Activated CD4-positive, alpha-beta T cell treated with anti-CD3 and anti-CD28 coated beads, Interleukin-2, amount 50 U/mL, for 16 hours (primary cell): ENCODE measurements at places on chromosomes 1 and 21.

GRCh38 chr1:24134376-24134775 lies 8.6 kb downstream of the IL22RA1 start:
- no peak for DNase-seq

GRCh38 chr1:154398678-154399077 lies 6.5 kb upstream of the IL6R start:
- DNase-seq: no peak

DNA sequence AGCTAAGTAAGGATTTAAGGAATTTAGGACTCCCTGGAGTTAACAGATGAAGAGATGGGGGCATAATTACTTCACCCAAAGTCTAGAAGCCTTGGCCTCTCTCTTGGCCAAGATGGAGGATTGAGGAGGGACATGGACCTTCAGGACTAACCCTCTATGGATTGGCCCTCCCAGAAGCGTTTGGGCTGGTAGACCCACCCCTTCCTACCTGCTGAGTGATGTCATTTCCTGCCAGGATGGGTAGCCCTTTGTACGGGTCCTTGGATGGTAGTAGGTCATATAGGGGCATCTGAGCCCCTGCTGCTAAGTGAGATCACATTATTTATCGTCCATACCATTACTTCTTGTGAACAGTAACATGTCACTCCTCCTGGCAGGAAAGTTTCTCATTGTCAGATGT lies 17.7 kb downstream of the LURAP1 start:
- no peak for DNase-seq

GRCh38 chr1:81876901-81877733 lies 76.4 kb downstream of the ADGRL2 start:
- no peak for DNase-seq

DNA sequence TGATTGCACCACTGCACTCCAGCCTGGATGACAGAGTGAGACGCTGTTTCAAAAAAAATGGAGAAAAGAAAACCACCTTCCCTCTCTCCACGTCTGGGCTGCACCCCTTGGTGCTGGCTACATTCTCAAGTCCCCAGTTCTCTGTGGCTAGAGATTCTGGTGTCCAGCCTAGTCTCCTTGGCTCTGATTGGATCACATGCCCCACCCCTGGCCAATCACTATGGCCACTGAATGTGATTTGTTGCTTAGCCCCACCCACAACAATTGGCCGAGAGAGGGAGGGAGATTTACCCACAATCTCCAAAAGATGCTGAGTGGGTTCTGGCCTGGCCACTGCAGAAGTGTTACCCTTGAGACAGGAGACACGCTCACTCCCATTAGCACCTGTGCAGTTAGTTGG lies 39.4 kb downstream of the FHAD1 start:
- DNase-seq: no peak

- no peak for DNase-seq
Observed at GRCh38 chr1:3618531-3618880, 6.3 kb upstream of the TPRG1L start.

- no peak for DNase-seq
Observed at GRCh38 chr1:200675588-200675852, 5.8 kb upstream of the DDX59 start.

DNA sequence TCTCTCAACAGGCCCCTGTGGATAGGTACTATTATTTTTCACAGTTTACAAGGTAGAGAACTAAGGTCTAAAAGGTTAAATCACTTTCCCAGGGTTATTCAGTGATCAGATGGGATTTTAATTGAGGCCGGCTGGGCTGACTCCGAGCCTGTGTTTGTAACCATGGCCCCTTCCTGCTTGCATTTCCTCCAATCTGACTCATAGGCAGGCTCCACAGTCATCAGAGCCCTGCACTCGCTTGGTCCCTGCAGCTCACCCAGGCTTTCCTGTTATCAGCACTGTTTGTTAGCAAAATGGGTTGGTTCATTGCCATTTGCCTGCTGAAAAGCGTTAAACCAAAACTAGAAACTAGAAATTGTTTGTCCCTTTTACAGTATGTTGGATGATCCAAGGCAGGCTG lies 41.4 kb upstream of the LMX1A start:
- peak; percentile 39 for DNase-seq

GRCh38 chr1:84433258-84434080 lies 35.2 kb downstream of the DNASE2B start:
- DNase-seq: peak; percentile 74

GRCh38 chr21:24025101-24025500 lies 1582.2 kb downstream of the MRPL39 start:
- DNase-seq: no peak

DNA sequence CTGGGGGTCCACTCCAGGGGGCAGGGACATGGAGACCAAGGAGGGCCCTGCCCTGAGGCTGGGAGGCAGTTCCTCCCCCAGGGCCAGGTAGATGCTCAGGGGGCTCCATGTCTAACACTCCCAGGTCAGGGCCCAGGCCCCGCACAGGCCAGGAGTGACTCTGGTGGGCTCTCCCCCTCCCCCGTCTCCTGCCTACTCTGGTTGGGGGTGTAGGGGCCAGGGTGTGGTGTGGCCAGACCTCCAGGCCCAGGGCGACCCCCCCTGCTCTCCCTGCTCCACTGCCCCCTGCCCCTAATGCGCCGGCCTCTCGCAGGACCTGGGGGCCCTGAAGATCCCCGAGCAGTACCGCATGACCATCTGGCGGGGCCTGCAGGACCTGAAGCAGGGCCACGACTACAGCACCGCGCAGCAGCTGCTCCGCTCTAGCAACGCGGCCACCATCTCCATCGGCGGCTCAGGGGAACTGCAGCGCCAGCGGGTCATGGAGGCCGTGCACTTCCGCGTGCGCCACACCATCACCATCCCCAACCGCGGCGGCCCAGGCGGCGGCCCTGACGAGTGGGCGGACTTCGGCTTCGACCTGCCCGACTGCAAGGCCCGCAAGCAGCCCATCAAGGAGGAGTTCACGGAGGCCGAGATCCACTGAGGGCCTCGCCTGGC lies 19.7 kb upstream of the CCDC27 start:
- DNase-seq: no peak

DNA sequence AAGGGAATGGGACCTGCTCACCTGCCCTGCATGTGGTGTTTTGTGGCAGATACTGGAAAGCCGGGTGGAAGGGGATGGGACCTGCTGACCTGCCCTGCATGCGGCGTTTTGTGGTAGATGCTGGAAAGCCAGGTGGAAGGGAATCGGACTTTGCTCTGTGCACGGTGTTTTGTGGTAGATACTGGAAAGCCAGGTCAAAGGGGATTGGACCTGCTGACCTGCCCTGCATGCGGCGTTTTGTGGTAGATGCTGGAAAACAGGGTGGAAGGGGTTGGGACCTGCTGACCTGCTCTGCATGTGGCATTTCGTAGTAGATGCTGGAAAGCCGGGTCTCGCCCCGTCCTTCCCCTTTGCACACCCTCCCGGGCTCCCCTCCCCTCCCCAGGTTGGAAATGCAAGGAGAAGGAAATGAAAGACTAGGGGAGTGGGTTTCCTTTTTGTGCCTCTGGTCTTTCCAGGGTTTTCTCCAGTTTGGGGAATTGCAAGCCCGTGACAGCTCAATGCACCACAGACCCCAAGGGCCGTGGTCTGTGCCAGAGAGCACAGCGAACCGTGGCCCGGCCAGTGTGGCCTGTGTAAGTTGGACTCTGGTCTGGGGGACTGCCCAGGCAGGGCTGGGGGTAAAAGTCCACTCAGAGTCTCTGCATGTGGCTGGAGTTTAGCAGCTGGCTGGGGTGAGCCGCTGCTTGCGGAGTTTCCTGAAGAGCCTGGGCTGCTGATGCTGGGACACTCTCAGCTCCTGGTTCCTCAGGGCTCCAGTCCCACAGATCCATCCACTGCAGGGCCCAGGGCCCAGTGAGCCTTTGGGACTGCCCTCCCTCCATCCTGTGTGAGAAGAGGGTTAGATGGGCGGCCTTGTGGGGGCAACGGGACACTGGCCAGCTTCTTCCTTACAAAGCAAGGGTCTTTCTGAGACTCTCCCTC lies 105.5 kb downstream of the CRYAA start:
- no peak for DNase-seq

- DNase-seq: no peak
Observed at GRCh38 chr1:89898695-89899470, 78.1 kb downstream of the LRRC8D start.

DNA sequence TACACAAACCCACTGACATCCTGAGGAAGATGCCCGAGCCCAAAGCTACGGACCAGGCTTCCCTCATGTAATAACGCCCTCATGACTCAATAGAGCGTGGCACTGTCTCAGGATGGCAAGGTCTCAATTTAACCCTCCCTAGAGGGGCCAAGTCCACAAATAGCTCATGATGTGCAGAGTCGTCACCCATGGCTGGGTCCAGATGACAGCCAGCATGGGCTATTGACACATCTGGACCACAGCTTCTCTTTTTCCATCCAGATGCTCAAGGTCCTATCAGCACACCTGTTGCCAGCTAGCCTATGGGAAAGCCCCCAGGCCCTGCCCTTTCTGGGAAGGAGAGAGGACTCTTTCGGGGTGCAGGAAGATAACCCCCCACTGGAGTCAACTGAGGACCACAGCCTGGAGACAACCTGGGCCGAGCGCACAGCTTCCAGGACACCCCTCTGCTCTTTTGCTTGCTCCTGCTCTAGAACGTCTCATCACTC lies 2.8 kb downstream of the LAPTM5 start:
- DNase-seq: peak; percentile 52

DNA sequence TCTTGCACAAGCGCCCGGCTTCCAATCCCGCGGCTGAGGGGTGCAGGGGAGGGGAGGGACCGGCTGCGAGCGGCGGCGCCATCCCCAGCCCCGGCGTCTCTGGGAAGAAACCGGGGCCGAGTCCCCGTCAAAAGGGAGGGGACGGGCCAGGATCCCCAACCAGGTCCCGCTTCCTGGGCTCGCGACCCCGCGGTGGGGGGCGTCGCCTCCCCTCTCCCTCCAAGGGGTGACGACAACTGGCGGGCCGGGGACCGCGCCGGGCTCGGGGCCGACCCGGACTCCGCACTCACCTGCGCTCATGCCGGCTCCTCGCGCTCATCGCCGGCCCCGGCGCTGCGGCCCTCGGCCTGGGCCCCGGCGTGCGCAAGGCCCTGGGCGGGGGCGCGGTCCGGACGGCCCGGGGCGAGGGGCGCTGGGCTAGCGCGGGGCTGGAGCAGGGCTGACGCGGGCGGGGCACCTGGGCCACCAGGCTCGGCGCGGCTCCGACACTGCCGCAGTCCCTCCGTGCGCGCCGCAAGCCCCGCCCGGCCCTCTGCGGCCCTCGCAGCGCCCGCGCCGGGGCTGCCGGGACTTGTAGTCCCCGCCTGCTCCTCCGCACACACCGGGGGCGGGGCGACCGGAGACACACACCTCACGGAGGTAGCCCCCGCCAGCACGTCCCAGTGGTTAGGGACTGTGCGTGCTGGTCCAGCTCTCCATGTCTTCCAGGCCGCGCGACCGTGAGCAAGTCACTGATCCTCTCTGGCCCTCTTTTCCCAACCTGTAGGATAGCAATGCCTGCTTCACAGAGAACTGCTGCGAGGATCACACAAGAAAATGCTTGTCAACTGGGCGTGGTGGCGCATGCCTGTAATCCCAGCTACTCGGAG lies at the start of gene ATP13A2:
ATP13A2 (minus strand) TSS at position 490 of the 869 bp plus-strand sequence; CDS start at position 300, 190 bp downstream.
- peak; percentile 83 for DNase-seq

DNA sequence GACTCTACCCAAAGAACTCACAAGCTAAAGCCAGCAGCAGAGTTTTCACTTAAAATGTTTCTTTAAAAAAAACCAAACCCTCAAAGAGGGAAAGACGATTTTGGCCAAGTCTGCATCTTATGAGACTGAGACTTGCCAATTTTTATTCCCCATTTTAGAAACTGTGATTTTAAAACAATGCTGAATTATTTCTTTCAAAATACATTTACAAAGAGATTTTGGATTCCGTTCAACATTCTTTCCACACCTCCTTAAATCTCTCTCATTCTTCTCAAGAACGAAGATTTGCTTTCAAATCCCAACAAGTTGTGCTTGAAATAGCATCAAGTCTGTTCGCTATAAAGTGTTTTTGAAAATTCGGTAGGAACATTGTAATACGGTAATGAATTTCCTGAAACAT lies 133.9 kb upstream of the VANGL1 start:
- DNase-seq: no peak

DNA sequence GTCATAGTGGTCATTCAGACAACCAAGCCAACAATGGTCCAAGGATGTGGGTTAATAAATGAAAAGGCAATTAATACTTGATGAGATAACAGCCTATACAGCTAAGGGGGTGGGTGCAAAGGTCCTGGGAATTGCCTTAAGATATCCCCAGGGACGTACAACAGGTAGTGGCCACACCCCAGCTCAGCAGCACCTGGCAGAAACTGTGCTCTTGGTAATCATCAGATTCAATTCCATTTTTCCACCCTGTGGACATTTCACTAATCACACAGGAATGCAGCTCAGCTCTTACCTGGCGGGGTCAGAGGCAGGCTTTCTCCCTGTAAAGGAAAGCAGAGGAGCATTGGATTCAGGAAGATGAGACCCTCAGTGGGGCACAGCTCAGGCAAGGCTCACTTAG lies 32.9 kb downstream of the FCRL5 start:
- no peak for DNase-seq

DNA sequence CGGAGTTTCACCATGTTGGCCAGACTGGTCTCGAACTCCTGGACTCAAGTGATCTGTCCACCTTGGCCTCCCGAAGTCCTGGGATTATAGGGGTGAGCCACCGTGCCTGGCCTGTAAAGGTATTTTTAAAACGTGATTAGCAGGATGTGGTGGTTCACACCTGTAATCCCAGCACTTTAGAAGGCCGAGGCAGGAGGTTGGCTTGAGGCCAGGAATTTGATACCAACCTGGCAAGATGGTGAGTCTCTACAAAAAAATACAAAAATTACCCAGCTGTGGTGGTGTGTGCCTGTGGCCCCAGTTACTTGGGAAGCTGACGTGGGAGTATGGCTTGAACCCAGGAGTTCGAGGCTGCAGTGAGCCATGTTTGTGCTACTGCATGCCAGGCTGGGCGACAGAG lies 43.3 kb upstream of the SOD1 start:
- DNase-seq: no peak

- DNase-seq: no peak
Observed at GRCh38 chr1:186474208-186474607, 13.3 kb upstream of the PDC start.

DNA sequence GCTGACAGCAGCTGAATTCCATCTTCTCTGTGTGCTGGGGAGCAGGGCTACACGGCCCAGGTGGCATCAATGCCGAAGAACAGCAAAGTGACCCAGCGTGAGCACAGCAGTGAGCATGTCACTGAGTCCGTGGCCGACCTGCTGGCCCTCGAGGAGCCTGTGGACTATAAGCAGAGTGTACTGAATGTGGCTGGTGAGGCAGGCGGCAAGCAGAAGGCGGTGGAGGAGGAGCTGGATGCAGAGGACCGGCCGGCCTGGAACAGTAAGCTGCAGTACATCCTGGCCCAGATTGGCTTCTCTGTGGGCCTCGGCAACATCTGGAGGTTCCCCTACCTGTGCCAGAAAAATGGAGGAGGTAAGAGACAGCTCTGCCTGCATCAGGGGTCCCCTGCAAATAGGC lies 16.6 kb downstream of the SLC6A17 start:
- no peak for DNase-seq

- DNase-seq: peak; percentile 83
Observed at GRCh38 chr1:154784924-154785531, 85.1 kb downstream of the KCNN3 start.

- DNase-seq: no peak
Observed at GRCh38 chr1:224874775-224875174, 54.7 kb upstream of the DNAH14 start.
